Vagina (tissue), 2 donors: ENCODE measurements at places on chromosomes 3 and 15. TPM values are rescaled to one million over a fixed set of nuclear protein-coding genes. Genes with fewer than 3 reads are reported as not detected.

The CORO2B gene
- total RNA-seq = 4.7 TPM

The GOLGA6L7 gene
- not detected for total RNA-seq

DNA sequence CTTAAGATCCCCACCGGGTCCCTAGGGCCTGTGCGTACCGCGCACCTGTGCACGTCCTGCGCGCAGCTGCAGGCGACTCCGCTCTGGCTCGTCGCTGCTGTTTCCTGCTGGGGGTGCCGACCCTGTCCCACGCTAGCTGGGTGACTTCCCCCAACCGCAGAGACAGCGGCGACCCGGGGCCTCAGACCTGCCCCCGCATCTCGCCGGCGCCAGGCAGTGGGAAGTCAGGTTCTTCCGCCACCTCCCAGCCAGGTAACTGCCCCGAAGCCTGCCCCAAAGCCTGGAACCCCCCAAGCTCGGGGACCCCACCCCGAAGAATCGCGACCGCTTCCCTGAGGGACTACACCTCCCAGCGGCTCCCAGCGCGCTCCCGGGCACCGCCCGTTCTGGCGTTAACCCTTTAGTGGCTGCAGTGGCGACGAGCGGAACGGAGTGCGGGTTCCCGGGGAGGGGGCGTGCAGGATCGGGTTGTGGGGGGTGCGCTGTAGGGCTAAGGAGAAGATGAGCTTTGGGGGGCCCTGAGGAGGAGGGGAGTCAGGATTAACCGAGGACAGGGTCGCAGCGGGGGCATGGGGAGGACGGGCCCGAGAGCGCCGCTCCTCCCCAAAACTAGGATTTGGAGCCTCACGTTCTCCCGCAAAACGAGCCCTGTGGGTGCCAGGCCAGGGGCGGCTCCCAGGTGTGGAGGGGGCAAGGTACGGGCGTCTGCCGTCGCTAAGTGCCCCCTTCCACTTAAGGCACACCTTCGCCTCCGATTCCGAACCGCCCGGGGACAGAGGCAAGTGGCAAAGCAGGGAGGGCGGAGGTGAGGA, 589 bp downstream of the NEIL1 start:
- DNase-seq = no peak

DNA sequence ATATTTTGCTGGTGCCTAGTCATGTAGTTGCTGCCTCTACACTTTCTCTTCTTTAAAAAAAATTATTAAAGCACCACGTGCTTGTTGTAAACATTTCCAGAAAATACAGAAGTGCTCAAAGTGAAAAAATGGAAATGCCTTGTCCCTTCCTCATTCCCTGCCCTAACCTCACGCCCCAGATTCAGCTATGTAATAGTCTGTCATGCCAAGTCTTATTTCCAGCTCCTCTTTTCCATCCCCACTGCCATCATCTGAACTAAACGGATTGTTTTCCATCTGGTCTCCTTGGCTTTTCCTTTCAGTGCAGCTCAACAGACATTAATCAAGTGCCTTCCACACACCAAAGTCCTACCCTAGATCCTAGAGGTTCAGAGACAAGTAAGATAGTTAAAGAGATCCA, 15.5 kb downstream of the ZNF774 start:
- DNase-seq = no peak

The LCTL gene
- not detected for total RNA-seq

The ZBBX gene
- not detected for total RNA-seq

- DNase-seq = no peak
Observed at GRCh38 chr3:160686955-160687535, 10.1 kb downstream of the ARL14 start.

GRCh38 chr3:42216931-42217333, 49.1 kb downstream of the CCK start:
- no peak for DNase-seq

The SEMA3G gene
- 8.3 TPM for total RNA-seq

DNA sequence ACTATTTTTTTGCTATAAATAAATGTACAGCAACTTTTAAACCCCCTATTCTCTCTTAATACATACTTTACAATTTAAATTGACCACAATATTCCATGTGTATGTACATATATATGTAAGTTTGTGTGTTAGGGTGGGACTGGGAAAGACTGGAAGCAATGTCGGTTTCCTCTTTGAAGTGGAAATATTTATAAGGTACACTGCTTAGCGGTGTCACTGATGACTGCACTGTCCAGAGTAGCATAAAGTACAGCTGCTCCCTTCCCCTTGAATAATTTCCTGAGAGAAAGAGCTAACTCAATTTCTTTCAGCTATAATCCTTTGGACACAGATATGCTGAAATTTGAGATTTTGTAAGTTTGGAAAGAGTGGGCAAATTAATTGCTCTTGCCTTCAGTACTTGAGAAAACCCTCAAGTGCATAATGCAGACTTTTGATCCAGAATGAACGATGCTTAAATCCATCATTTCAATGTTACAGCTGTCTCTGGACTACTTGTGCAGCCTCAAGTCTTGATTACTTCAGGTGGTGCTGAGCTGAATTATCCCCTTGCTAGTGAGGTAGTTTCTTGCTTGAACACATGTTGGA, 267.0 kb upstream of the CFAP20DC start:
- no peak for DNase-seq

- no peak for DNase-seq
Observed at GRCh38 chr3:82707035-82707434, 945.6 kb upstream of the GBE1 start.

DNA sequence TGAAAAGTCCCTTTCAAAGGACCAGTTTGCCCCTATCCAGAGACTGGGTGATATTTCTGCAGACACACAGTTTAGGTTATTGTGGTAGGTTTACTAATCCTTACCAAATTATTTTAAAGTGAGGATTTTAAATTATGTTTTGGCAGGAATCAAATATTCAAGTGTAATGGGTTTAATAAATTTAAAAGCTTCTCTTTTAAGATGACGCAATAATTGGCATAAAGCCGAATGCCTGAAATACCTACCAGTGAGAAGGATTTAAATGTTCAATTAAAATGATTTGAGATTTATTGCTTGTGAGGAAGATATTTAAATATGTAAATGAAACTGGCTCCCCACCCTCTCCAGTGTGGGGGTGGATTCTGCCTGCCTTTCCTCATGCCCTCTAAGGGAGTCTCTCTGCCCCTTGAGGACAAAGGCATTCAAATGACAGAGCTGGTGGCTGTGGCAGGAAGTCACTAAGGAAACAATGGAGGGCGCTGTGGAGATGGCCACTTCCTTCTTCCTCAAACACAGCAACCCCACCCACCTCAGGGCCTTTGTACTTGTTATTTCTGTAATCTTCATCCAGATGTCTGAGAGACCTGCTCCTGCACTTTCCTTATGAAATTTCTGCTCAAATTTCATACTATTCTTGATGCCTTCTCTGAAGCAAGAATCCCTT, 131.7 kb downstream of the TNIK start:
- no peak for DNase-seq

The CCDC54 gene
- total RNA-seq = not detected

- no peak for DNase-seq
Observed at GRCh38 chr3:71776538-71776937, 8.4 kb downstream of the PROK2 start.

- no peak for DNase-seq
Observed at GRCh38 chr3:172176061-172176770, 136.8 kb downstream of the FNDC3B start.

The SLC30A4 gene
- 10.3 TPM for total RNA-seq

GRCh38 chr3:40057077-40057476, 247.7 kb downstream of the MYRIP start:
- no peak for DNase-seq

GRCh38 chr3:48446425-48447193, at the start of gene ATRIP:
TSS of gene ATRIP (plus strand) at chr3:48446737. CDS start at chr3:48446846, 109 bp downstream.
- peak; percentile 90 for DNase-seq

- peak; percentile 43 for DNase-seq
Observed at GRCh38 chr3:47436180-47436579, 39.6 kb downstream of the SCAP start.

GRCh38 chr3:195008816-195009215, 262.1 kb downstream of the XXYLT1 start:
- DNase-seq = no peak

The TP63 gene
- total RNA-seq = 144 TPM

GRCh38 chr15:28993720-28994053, 107.9 kb downstream of the APBA2 start:
- no peak for DNase-seq

The DPPA4 gene
- total RNA-seq = not detected

The AHSG gene
- not detected for total RNA-seq

- DNase-seq = no peak
Observed at GRCh38 chr15:40340038-40340739, 550 bp downstream of the CCDC9B start.

DNA sequence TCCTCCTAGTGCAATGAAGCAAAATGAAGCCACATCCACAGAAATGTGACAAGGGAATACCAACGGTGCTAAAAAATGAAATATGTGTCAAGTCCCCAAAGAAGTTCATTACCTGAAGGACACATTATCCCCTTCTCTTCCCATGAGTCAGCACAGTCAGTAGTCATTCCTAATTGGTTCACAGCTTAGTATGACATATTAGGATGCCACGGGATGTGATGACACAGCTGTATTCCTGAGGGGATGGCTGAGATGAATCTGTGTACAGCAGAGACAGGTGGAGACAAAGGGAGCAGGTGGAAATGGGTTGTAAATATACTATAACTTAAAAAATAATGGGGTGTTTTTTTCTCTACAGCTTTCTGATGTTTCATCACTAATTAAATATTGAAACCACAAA, 273.4 kb downstream of the ARRDC4 start:
- no peak for DNase-seq

DNA sequence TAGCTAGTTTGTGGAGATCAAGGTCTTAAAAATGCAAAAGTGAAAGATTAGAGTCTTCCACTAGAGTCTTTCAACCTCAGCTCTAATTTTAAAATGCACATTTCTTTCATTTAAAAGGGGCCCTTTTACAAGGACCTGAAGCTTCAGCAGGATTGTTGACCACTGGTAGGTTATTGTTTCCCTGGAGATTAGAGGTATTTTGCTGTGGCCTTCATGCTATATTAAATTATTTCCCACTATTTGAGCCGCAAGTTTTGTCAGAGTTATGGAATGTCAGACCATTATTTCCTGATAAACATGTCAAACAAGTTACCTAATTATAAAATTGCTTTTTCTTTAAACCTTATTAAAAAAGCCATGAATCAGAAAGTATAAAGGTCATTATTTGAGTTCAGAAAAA, 103.1 kb upstream of the CCNL1 start:
- DNase-seq = no peak

DNA sequence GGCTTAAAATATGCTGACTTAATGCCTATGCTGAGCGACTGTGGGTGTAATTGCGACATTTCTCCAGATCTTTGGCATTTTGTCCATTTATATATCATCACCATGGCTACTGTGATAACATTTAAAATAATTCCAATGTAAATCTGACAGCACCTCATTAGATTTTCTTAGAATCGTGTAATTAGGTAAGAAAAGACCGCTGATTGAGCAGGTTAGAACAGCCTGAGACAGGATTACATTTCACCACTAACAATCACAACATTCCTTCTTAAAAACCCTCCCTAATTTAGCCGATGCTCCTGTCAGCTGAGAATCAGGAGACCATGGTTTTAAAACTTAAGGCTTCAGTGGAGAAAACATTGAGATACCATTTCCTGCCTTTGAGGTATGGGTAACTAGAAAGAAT, 455.3 kb upstream of the PDZRN3 start:
- DNase-seq = no peak

DNA sequence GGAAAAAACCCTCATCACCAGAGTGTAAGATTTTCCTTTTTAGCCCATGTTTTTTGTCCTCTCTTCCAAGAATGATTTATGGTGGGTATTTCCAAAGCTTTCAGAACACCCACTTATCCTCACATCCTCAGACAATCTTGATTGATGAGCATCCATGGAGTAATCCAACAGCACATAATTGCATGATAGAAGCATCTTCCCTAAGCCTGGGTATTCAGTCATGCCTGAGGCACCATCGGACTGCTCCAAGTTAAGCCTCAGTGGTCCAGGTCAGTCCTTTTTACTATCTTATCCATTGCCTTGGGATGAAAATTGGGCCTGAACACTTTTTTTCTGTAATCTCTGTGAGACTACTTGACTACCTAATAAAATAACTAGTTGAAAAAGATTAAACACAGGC, 676.0 kb upstream of the SEMA6D start:
- DNase-seq = no peak

The ESYT3 gene
- total RNA-seq = 2.0 TPM

The EOGT gene
- total RNA-seq = 31.7 TPM

- no peak for DNase-seq
Observed at GRCh38 chr3:107132674-107133073, 244.6 kb upstream of the CCDC54 start.

The METTL6 gene
- 13.8 TPM for total RNA-seq

The LRRC2 gene
- 2.0 TPM for total RNA-seq

The GALNT15 gene
- 225 TPM for total RNA-seq

DNA sequence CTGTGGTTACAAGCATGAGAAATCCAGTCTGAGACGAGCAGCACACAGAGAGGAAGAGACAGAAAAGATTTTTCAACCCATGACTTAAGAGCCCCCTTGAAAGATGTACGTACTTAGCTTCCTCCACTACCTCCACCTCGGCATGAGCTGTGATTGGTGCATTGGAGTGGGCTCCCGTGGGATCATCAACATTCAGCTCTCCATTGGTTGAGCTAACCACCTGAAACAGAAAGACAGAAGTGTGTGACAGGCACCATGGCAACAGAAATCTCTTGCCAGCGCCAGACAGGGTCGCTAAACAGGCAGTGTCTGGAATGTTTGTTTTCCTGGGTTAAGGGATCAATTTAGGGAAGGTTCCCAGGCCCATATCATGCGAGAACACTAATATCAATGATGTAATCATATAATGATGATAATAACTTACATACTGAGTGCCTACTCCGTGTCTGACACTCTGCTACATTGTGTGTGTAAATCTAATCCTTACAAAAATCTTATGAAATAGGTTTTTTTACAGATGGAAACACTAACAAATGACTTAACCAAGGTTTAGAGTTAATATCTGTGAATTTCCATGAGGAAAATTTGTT, 17.5 kb upstream of the PPIB start:
- no peak for DNase-seq

DNA sequence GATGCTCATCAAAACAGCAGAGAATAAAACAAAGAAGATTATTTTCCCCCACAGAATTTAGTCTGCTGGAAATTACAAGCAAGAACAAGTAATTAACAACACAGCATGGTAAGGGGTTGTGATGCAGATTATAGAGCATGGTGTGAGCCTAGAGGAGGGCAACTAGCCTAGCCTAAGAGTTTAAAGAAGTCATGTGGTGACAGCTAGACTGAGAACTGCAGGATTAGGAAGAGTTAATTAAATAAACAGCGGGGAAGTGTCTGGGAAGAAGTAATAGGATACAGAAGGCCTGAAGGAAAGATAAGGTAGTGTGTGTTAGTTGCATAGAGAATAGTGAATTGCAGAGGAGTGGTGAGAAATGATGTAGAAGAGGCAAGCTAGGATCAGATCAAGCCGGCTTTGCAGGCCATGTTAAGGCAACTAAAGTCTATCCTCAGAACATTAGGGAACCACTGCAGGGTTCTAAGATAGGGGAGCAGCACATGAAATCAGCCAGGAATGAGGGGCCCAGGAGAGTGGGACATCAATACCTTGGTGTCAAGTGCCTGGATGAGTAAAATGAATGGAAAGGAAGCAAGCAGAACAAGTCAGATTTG, 11.9 kb upstream of the PKM start:
- no peak for DNase-seq

The PLS1 gene
- total RNA-seq = 3.9 TPM
